ENCODE measurements at places on chromosomes 3 and 15.

DNA sequence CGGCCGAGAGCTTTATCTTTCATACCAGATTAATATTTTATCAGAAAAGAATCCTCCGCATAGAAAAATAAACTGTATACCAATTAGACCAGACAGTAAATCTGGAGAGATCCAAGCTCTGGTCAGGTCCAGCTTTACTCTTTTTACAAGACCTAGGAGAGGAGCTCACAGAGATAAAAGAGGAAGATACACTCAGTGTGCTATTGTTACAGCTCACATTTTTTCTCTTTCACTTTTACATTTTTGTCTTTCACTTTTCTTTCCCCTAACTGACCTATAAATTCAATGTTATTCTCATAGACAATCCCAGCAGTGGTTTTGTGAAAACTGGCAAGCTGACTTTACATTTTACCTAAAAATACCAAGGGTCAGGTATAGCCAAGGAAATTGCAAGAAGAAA lies 55.8 kb downstream of the GUCA1C start:
- no peak for DNase-seq

DNA sequence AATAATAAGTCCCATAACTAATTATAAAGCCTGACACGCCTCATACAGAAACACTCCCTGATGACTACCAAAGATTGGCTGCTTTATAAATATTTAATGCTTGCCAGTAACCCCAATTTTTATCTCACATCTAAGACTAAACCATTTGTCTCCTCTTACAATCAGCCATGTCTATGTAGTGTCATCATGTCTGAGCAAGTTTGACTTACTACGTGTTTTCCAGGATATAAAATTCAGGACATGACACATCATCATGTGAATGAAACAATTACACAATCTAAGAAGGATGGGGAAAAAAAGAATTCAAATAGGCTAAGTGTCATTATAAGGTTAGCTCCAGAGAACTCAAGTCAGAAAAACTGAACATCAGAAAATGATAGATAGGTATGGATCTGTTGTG lies 208.7 kb downstream of the MECOM start:
- DNase-seq: peak; percentile 70

- DNase-seq: no peak
Observed at GRCh38 chr3:107132674-107133073, 244.6 kb upstream of the CCDC54 start.

GRCh38 chr3:169172535-169172934 lies 491.0 kb downstream of the MECOM start:
- DNase-seq: no peak

DNA sequence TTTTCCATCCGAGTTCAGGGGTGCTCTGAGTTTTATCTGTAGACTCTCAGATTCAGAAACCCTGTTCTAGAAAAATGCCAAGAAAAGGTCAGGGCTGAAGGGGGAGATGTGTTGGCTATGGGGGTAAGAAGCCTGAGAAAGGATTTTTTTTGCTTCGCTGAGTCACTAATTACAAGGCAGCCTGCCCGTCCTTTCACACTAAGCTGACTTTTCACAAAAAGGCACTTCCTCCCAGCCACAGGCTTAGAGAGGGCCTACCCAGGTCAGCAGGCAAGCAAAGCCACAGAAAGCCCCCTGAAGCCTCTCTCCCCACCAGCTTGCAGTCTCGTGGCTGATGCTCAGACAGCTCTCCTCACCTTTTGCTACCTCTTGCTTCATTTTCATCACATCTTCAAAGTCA lies 192.6 kb upstream of the PRICKLE2 start:
- DNase-seq: peak; percentile 60

DNA sequence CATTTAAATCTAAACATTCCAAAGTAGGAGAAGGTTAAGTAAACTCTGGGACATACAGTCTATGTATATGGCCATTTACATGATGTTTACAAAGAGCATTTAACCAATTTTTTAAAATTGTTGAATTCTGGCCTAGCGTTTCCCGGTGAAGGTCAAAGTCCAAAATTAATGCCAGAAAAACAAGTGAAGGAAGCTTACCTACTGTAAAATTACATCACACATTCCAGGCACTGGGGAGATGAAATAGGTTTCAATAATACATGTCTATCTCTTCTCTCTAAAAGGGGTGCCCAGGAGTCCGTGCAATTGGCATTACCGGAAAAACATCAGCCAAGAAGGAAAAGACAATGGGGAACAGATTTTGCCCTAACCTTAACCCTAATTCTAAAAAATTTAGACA lies 358.8 kb downstream of the VPS13C start:
- DNase-seq: no peak

GRCh38 chr3:17577796-17578520 lies 164.5 kb downstream of the TBC1D5 start:
- DNase-seq: peak; percentile 64

GRCh38 chr3:69563981-69564380 lies 175.3 kb upstream of the MITF start:
- no peak for DNase-seq

All from fibroblast of villous mesenchyme (primary cell).